Fibroblast of skin of back (primary cell): ENCODE measurements at places on chromosomes 13 and 19.

DNA sequence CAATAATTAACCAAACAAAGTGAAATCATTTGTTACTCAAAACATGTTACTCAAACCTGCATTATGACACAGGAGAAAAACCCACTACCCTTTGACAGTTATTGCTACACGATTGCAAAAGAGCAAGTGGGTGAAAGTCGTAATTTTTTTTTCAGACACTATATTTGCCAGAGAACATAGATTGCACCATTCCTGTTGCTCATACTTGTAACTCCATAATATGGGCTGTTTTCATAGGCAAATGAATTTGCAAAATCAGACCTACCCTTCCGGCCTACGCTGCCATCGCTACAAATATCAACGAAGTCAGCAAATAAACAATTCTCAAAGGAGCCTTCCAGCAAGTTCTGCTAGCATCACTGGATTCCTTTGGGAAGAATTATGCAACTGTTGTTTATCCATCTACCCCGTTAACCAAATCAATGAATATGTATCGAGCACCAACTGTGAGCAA is 396.5 kb downstream of the IRS2 start:
- no peak for DNase-seq

GRCh38 chr13:89748716-89749115 is 1598.8 kb upstream of the MIR17HG start:
- no peak for DNase-seq

DNA sequence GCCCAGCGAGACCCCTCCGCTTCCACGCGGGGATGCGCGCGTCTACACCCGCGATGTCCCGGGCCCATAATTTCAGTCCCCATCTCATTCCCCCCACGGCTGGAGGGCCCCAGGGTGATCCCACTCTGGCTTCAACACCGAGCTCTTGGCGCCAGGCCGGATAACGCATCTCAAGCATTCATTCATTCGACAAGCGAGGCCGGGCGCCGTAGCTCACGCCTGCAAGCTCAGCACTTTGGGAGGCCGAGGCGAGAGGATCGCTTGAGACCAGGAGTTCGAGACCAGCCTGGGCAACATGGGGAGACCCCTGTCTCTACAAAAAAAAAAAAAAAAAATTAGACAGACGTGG is 5.9 kb downstream of the ANGPTL6 start:
- no peak for DNase-seq

- DNase-seq, result peak; percentile 54
Observed at GRCh38 chr13:94198681-94199080, 280.8 kb downstream of the DCT start.

GRCh38 chr13:79805317-79805716 is 324.4 kb downstream of the NDFIP2 start:
- DNase-seq, result no peak

- DNase-seq, result no peak
Observed at GRCh38 chr19:2536461-2536860, 60.5 kb downstream of the GADD45B start.

DNA sequence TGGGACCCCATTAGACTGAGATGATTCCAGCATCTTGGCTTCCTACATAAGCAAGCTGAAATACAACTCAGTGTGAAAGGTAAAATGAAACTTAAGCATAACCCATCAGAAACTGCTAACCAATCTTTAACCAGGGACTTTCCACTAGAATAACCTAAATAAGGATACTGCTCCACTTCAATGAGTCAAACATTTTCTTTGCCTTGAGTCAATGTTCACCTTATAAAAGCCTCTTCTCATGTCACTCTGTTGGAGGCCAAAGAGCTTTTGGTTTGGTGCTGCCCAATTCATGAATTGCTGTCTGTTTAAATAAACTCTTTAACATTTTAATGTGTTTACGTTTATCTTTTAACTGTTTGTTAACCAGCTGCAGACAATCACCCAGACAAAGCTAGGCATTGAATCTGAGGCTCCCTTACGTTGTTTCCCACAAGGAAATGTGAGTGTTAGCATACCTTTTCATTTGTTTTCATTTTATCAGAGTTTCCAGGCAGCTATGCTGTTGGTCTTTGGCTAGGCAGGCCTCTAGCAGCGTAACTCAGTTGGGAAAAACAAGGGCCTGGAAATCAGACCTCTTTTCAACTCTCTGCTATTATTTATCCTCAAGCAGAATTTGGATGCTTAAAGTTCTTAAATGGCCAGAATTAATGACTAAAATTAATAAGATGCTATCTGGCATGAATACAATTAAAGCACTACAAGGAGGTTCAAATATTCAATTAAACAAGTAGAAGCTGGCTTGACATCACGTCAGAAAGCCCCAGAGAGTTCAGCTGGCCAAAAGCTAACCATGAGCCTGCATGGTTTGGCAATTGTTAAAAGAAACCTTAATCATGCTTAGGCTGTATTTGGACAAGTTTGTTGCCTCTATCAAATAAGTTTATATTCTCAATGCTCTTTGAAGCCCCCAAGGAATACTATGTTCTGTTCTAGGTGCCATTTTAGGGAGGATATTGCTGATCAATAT is 200.2 kb downstream of the DCLK1 start:
- no peak for DNase-seq
